ENCODE measurements at places on chromosomes 13 and 19.

DNA sequence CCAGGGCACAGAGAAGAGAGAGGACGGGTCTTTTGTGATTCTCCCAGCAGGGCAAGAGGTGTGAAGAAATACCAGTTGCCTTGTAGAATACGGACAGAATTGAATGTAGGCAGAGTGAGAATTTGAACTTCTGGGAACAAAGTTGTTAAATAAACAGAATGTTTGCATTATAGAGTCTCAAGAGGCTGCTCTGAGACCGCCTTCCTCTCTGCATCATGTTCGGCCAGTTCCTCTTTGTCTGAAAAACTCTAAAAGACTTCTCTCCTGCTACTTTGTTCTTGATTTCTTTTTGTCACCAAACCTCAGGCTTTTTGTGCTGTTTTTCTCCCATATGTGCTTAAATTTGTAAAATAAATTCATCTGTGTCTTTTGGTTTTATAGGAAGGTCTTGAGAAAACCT lies 256.4 kb downstream of the DLEU7 start:
- DNase-seq, result no peak

DNA sequence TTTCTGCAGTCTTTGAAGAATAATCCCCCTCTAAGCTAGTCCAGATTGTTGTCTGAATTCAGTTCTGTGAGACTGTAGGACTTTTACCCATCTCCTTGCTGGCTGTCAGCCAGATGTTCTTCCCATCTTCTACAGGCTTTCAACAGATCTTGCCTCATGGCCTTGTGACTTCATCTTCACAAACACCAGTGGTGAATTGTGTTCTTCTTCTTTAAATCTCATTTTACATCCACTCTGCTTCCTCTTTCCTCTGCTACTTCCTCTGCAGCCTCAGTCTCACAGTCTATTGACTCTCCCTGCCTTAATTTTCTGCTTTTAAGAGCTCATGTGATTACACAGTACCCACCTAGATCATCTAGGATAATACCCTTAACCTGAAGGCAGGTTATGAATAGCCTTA lies 859.0 kb upstream of the SLITRK1 start:
- no peak for DNase-seq

DNA sequence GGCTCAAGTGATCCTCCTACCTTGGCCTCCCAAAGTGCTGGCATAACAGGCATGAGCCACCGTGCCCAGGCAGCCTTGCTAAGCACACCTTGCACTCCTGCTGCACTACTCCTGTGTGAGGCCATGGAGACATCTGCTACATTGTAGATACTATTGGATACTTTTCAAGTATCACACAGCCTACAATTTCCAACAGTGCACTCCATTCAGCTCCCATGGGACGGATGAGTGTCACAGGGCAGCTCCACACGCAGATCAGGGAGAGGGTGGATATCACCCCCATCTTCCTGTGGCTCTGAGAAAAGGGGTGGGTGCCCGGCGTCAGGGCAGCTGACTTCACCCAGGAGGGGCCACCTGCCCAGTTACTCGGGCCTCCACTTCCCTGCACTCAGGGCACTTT lies 39.1 kb upstream of the CCNE1 start:
- no peak for DNase-seq

GRCh38 chr19:42212886-42213285 lies 4.6 kb downstream of the DEDD2 start:
- DNase-seq, result no peak

GRCh38 chr13:112072534-112073244 lies 5.7 kb downstream of the SOX1 start:
- no peak for DNase-seq

GRCh38 chr19:482186-483041 lies 13.9 kb upstream of the MADCAM1 start:
- DNase-seq, result no peak

- DNase-seq, result no peak
Observed at GRCh38 chr13:41327994-41328790, 17.1 kb downstream of the NAA16 start.

- no peak for DNase-seq
Observed at GRCh38 chr19:1756705-1757465, 3.6 kb downstream of the ONECUT3 start.

- DNase-seq, result no peak
Observed at GRCh38 chr13:41177616-41178015, 16.8 kb downstream of the KBTBD7 start.

DNA sequence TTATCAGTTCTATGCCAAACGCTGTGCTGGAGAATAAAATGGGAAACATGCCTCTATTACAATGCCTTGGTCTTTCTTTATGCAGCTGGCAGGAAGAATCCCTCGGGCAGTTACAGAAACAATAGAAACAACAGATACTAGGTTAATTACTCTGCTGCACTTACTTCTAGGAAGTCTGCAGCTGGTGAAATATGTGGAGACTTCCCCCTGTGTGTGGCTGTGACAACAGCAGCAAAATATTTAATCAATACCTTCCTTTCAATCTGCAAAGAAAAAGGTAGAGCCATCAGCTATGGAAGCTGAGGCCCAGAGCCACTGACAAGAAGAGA lies 9.9 kb downstream of the STOML3 start:
- DNase-seq, result no peak

- no peak for DNase-seq
Observed at GRCh38 chr19:4016903-4017638, 9.5 kb downstream of the PIAS4 start.

- DNase-seq, result no peak
Observed at GRCh38 chr19:55103190-55103589, 14.2 kb downstream of the PPP1R12C start.

- no peak for DNase-seq
Observed at GRCh38 chr13:24076109-24076508, 84.4 kb upstream of the SPATA13 start.

GRCh38 chr13:40343550-40344269 lies 322.7 kb downstream of the FOXO1 start:
- no peak for DNase-seq

DNA sequence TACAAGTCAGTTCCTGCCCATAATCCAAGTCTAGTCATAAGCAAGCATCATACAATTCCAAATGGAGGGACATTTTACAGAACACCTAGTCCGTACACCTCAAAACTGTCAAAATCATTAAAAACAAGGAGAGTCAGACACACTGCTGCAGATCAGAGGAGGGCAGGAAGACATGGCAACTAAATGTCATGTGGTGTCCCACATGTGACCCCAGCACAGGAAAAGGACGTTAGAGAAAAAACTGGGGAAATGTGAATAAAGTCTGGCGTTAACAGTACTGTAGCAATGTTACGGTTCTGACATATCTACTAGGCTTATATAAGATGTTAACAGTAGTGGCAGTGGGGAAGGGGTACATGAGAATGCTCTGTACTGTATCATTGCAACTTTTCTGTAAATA lies 2.3 kb downstream of the ZSCAN5A start:
- DNase-seq, result no peak

GRCh38 chr13:23273498-23273897 lies 92.7 kb downstream of the SGCG start:
- no peak for DNase-seq

- no peak for DNase-seq
Observed at GRCh38 chr13:98267080-98267912, 90.2 kb upstream of the RNF113B start.

- no peak for DNase-seq
Observed at GRCh38 chr13:82698383-82698782, 1183.9 kb downstream of the SLITRK1 start.

- DNase-seq, result no peak
Observed at GRCh38 chr19:17538684-17539237, 16.7 kb upstream of the COLGALT1 start.

DNA sequence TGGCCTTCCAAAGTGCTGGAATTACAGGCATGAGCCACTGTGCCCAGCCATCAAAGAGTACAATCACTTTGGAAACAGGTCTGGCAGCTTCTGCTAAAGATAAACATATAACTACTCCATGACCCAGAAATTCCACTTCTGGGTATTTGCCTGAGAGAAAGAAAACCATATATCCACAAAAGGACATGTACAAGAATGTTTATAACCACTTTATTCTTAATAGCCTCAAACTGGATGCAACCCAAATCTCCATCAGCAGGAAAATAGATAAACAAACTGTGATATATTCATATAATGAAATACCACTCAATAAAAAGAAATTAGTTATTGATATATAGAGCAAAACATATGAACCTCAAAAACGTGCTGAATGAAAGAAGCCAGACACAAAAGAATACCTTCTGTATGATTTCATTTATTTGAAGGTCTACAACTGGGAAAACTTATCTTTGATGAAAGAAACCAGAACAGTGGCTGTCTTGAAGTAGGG lies 40.5 kb downstream of the TEX26 start:
- no peak for DNase-seq

DNA sequence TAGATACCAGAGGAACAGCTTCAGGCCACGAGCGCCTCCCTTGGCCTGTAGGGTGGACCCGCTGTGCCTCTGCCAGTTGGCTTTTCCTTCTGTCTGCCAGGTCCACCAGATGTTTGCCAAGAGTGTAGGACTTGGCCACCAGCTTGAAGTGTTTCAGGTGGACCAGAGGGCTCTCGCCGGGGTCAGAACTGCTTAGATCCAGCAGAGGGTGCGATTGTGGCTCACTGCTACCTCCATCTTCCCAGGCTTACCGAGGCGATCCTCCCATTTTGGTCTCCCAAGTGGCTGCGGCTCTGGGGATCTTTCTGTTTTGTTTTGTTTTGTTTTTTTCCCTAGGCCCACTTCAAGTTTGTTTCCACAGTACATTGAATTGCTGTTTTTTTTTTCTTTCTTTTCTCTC lies 23.0 kb upstream of the ZNF730 start:
- no peak for DNase-seq

DNA sequence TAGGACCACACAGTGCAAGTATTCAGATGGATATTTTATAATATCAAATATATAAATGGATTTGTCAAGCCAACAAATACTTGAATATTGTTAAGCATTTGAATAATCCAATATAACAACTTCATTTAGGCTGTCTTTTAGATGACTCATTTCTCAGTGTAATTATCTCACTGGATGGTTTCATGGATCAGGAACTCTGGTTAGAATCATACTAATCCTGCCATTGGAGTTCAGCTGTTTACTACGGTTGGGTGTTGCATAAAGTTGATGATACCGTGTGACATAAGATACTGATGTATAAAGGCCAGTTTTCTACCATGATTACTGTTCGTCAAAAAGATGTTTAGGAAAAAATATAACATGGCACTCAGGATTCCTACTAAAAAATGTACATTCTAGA lies 196.3 kb downstream of the TSHZ3 start:
- DNase-seq, result no peak

DNA sequence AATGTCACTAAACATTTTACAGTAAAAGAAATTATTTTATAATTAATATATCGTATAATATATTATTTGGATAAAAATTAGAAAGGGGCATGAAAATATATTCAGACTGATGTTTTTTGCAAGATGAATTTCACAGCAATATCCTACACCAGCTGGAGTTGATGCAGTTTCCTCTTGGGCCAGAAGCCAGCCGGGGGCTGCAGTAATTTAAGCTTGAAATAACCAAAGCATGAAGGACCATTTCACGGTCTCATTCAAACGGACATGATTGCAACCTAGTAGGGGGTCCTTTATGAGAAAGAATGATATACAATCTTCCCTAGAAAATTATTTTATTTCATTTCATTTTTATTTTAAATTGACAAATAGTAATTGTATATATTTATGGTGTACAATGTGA lies 797.2 kb upstream of the PCDH9 start:
- no peak for DNase-seq

GRCh38 chr13:113914333-113915011 lies 50.6 kb upstream of the GAS6 start:
- DNase-seq, result no peak

GRCh38 chr13:41502673-41503072 lies 45.3 kb downstream of the RGCC start:
- peak; percentile 38 for DNase-seq

- no peak for DNase-seq
Observed at GRCh38 chr13:58953638-58954037, 1210.1 kb downstream of the DIAPH3 start.

- peak; percentile 6 for DNase-seq
Observed at GRCh38 chr19:13051557-13052165, 51.0 kb downstream of the LYL1 start.

GRCh38 chr13:106152047-106152446 lies 383.4 kb downstream of the EFNB2 start:
- no peak for DNase-seq

- no peak for DNase-seq
Observed at GRCh38 chr13:44617648-44618047, 41.5 kb upstream of the TSC22D1 start.

GRCh38 chr19:41795031-41795461 lies 1.3 kb upstream of the CEACAM3 start:
- peak; percentile 65 for DNase-seq

DNA sequence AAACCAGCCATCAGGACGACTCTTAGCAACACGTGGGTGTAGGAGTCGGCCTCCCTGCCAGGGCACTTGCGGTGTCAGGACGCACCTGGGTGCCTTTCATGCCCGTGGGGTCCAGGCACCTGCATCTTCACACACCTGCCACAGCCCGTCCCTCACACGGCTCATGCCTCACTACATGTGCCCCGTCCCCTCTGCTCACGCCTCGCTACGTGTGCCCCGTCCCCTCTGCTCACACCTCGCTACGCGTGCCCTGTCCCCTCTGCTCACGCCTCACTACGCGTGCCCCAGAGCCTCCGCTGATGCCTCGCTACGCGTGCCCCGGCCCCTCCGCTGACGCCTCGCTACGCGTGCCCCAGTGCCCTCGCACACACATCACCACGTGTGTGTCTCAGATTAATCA lies 58.0 kb upstream of the F7 start:
- DNase-seq, result no peak

- peak; percentile 42 for DNase-seq
Observed at GRCh38 chr19:15101479-15102082, 5.6 kb upstream of the SYDE1 start.

- no peak for DNase-seq
Observed at GRCh38 chr19:32692727-32693061, 1.1 kb downstream of the NUDT19 start.

GRCh38 chr13:44104197-44104490 lies 224.4 kb downstream of the LACC1 start:
- DNase-seq, result no peak

DNA sequence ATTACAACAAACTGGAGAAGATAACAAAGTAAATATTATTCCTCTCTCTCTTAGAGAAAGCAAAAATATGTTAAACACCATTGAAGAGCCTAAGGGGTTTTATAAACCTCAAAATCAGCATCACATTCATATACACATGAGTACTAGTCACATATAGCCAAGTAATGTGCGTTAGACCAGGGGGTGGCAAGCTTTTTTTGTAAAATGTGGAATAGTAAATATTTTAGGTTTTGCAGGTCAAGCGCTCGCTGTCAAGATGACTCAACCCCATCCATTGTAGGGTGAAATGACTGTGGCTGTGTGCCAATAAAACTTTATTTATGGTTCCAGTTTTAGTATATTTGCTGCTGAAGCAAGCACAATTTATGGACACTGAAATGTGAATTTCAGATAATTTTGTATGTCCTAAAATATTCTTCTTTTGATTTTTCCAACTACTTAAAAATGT lies 21.7 kb downstream of the RFX2 start:
- DNase-seq, result no peak

Data from CD4-positive, alpha-beta T cell treated with Interferon alpha-2 for 1 hour (primary cell).